ENCODE measurements at places on chromosomes 7 and 10.
A peak's percentile ranks its signal among the peaks of the same experiment; 100 is the strongest.

DNA sequence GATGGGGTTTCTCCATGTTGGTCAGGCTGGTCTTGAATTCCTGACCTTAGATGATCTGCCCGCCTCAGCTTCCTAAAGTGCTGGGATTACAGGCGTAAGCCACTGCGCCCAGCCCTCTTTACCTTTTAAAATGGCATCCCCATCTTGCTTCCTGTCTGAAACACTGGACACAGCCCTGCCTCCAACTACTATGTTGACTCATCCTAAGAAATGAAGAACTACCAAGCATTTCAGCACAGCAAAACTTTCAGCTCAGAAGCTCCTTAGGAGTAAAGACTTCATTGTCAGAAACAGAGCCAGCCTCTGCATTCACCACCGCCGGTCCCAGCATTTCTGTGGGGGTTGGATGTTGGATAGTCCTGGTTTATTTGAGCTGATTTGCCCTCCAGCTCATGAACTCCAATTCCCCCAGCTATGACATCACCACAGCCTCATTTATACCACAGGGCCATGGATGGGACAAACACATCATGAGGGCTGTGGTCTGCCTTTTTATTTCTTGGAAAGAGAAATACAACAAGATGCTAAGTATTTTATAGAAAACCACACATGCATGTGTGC, 123.5 kb downstream of the ADCY1 start:
- no peak for DNase-seq

GRCh38 chr10:98628206-98628605, 181.5 kb upstream of the HPS1 start:
- no peak for DNase-seq

DNA sequence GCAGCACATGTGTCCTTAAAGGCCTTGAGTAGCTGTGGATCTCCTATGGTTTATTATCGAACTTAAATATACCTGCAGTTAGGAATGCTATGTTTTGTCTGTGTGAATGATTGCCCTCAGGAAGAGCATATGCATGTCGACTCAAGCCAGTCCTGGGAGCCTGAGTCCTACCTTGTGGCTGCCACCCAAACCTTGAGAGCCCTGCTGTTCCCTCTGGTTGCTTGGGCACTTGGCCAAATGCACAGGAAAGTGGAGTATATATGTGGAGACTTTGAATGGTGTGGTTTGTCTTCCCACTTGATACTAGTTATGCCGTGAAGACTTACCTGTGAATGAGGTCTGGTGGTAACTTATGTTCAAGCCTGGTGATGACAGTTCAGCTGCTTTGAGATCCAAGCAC, 409.8 kb downstream of the LRMDA start:
- no peak for DNase-seq

- DNase-seq, result no peak
Measured at GRCh38 chr7:45897042-45897690, 8.9 kb downstream of the IGFBP1 start.

DNA sequence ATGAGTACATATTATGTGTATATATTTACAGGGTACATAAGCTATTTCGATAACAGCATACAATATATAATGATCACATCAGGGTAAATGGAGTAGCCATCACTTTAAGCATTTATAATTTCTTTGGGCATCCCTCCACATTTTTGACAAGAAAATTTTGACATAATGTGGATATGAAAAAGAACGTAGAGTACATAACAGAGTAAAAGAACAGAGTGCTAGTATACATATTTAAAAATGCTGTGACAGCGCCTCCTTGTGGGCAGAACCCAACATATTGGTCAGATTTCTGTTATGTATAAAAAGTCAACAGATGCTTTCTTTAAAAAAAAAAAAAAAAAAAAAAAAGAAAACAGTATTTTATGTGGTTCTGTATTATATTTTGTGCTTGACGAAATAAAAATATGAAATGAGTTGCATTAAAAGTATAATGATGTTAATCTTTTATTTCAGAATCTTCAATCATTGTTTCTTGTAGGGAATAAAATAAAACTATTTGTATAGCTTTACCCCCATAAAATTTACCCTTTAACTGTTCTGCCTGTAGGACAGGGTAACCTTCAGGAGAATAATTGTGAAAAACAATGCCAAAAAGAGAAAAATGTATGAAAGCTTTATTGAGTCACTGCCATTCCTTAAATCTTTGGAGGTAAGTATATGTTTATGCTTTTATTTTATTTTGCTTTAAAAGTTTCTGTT, 18.3 kb upstream of the HBP1 start:
- peak; percentile 93 for DNase-seq

DNA sequence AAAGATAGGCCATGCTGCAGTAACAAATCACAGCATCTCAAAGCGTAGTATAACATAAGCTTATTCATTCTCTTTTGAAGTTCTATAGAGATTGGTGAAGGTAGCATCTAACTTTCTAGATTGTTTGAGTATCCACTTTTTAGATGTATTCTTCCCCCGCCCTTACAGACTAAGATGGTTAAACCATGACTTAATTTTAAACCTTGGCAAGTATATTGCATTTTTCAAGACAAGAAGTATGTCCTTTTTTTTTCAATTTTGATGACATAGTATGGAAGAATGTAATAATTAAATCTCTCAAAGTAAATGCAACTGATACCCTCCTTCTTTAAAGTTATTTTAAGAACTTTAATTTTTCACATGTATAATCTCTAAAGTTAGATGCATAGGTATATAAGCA, 190.0 kb downstream of the KCND2 start:
- no peak for DNase-seq

DNA sequence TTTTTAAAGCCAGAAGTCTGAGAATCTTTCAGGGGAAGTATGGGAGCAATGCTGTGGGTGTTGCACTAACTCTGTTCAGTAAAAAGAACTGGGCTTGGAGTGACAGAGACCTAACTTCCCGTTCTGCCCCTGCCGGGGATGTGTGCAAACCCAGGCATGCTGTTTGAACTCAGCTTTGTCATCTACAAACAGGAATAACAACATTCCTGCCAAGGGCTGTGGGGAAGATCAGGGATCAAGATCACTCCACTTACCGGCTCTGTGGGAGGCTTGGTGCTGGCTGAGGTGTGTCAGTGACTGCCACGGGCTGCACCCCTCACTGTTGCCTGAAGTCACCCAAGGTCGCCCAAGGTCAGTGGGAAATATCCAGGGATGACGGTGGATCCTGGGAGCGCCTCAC, 23.1 kb upstream of the DRGX start:
- DNase-seq, result no peak

DNA sequence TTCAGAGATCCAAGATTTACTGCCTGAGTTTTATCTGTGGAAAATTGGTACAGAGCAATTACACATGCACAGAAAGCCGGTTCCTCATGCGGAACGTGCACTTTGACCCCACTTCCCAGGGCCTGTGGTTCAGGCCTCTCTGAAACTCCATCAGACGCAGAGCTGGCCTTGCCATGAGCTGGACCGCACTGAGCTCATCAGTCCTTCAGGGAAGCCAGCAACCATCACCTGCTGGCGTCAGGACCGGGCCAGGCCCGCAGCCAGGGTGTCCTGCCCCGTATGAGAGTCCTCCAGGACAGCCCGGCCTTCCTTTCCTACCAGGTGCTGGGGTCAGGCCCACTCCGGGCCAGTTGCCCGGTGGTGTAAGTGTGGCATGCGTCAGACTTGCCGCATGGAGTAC, 446.5 kb upstream of the FOXK1 start:
- DNase-seq, result no peak

- no peak for DNase-seq
Measured at GRCh38 chr10:67107670-67108069, 181.8 kb downstream of the LRRTM3 start.

DNA sequence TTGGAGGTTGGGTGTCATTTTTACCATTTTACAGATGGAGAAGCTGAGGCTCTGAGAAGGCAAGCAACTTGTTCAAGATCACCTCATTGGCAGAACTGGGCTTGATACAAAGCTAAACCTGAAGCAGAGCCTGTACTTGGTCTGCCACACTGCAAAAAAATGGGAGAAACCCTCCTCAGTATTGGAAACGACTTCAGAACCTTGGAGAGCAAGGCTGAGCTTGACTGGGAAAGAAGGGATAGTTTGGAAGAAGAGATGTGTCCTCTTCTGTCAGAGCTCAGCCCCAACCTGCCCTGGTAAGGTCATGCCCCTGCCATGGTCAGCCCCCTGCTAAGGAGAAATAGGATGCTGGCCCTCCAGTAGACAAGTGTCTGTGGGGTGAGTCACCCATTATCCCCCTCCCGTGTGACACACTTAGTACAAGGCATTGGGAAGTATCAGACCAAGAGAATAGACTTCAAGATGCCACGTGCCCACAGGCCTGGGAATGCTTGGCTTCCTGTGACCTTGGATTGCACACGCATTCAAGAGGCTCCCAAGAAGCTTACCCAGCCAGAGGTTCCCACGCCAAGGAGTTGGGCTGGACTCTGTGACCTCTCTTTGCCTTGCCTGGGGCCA, 56.2 kb upstream of the SMNDC1 start:
- DNase-seq, result no peak

GRCh38 chr10:112953174-112954159, 3.4 kb downstream of the TCF7L2 start:
- DNase-seq, result no peak

GRCh38 chr7:103717574-103717973, 271.6 kb upstream of the SLC26A5 start:
- no peak for DNase-seq

- DNase-seq, result no peak
Measured at GRCh38 chr10:75001715-75002350, 109.6 kb upstream of the SAMD8 start.

GRCh38 chr7:45203459-45203858, 45.9 kb downstream of the RAMP3 start:
- DNase-seq, result no peak

- no peak for DNase-seq
Measured at GRCh38 chr10:122328676-122329075, 45.8 kb upstream of the PLEKHA1 start.

DNA sequence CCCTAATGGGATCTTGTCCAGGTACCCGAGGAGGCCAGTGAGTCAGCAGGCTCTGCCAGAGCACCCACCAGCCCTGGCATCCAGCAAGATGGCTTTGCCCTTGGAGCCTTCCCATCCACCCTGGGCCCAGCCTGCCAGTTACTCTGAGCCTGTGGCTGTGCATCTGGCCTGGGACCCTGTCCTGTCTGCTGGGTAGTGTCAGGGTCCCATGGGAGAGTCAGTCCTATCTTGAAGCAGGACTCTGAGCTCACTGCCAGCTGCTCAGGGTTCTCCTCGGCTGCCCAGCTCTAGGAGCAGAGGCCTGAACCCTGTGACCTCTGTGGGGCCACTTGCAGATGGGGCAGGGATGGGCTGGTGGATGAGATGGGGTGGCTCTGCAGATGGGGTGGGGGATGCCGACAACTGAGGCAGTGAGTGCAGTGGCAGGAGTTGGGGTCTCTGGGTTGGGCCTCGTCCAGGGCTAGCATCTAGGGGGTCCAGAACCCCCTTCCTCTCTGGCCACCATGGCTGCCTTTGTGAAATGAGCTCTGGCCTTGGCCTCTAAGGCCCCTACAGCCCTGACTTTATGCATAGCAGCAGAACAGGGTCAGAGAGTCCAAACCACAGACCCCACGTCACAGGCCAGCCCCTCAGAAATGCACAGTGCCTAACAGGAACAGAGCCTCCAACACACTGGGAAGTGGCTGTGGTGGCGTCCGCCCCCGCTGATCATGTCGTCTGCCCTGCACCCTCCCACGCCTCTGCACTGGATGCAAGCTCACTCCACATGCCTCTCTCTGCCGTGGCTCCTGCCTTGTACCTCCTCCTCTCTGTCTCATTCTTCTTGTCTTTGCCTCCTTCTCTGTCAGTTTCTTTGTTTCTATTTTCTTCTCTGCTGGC, 88.1 kb upstream of the RET start:
- no peak for DNase-seq

GRCh38 chr7:106382929-106383328, 98.1 kb upstream of the NAMPT start:
- DNase-seq, result no peak

GRCh38 chr7:17206349-17206905, 92.0 kb upstream of the AHR start:
- no peak for DNase-seq

- no peak for DNase-seq
Measured at GRCh38 chr10:72597897-72598296, 28.0 kb downstream of the MICU1 start.

- DNase-seq, result no peak
Measured at GRCh38 chr10:114174695-114175188, 739 bp upstream of the CCDC186 start.

- no peak for DNase-seq
Measured at GRCh38 chr10:130809761-130810515, 501.6 kb downstream of the TCERG1L start.

DNA sequence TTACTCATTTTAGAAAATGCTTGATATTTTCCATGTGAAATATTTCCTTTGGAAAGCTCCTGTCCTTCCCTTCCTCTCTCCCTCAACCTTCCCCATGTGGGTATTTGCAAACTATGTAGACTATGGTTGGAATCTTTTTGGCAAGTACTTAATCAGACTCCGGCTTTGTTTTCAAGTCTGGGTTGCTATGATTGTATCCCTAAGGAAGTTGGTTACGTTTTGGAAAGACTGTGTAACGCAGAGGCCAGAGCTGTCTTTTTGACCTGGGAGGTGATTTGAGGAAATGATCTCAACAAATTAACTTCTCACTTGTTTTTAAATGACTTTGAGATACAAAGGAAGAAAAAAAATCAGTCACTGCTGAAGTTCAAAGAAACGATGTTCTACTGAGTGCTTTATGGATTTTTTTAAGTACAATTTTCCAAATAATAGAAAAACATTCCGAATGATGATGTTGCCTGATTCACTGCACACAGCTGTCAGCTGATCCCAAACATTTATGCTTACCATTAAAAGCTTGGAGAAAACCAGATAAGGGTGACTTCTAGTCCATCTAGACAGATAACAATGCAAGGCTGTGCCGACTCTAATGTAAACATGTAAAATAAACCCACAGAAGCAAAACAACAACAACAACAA, 145.5 kb upstream of the CELF2 start:
- no peak for DNase-seq

- no peak for DNase-seq
Measured at GRCh38 chr10:91206427-91206826, 14.0 kb upstream of the PCGF5 start.

DNA sequence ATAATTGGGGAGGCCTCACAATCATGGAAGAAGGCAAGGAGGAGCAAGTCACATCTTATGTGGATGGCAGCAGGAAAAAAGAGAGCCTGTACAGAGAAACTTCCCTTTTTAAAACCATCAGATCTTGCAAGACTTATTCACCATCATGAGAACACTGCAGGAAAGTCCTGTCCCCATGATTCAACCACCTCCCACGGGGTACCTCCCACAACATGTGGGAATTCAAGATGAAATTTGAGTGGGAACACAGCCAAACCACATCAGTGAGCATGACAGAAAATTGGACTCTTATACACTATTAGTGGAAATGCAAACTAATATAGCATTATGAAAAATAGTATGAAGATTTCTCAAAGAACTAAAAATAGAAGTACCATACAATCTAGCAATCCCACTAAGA, 271.2 kb downstream of the MAGI2 start:
- no peak for DNase-seq

GRCh38 chr10:88413412-88413811, 169.7 kb downstream of the RNLS start:
- DNase-seq, result no peak

GRCh38 chr10:86759073-86759672, 2.8 kb downstream of the BMPR1A start:
- no peak for DNase-seq

GRCh38 chr10:116836083-116836482, 13.2 kb upstream of the ENO4 start:
- DNase-seq, result no peak

Data from NCI-H1694 (cell line).